ENCODE measurements at places on chromosomes 2 and 18.

DNA sequence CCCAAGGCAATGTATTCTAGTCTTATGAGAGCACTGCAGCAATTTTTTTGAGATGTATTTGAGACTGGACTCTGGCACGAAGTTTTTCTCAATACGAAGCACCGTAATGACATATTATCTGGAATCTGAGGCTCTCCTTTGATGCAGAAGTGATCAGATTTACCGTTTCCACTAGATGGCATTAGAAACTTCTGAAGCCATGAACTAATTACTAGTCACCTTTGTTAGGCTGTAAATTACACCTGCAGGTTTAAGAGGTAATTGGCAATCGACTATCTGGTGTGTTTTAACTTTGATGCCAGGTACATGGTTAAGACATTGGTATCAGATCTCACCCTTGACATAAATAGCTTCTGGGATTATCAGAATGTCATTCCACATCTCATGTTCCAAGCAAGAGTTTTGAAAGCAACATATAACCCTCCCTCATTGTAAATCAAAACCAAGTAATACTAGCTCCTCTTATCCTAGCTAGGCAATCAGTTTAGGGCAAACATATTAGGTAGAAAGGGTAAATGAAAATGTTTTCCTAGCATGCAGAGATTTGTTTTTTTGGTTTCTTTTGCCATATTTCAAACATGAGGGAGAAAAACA lies 254.6 kb upstream of the SPRED2 start:
- no peak for DNase-seq

DNA sequence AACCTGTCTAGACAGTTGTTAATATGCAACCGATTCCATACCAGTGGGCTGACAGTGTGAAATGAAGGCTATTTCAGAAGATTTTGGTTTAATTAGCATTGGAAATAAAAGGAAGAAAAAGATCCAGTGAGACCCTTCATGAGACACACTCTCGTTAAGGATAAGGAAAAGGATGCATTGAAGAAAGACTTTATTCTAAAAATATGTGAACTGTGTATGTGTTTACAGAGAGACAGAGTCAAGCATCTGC lies 2.1 kb downstream of the KLF7 start:
- DNase-seq = no peak

GRCh38 chr2:10709290-10709939 lies 12.0 kb upstream of the ATP6V1C2 start:
- no peak for DNase-seq

DNA sequence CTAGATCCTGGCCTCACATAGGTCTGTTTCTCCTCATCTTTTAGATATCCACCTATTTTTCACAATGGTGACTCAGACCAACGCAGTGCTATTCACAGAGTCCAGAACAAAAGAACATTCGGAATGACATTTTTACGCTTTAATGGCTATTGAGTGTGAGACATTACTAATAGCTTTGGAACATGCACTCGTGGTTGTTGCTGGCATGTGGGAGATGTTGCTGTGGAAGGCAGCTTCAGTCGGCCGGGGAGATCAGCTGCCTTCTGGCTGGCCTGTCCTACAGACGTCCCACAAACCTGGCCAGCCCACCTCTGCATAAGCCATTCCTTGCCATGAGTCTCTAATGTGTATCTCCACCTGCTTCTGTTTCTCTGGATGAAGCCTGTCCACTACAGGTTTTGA lies 3.4 kb downstream of the MBP start:
- no peak for DNase-seq

DNA sequence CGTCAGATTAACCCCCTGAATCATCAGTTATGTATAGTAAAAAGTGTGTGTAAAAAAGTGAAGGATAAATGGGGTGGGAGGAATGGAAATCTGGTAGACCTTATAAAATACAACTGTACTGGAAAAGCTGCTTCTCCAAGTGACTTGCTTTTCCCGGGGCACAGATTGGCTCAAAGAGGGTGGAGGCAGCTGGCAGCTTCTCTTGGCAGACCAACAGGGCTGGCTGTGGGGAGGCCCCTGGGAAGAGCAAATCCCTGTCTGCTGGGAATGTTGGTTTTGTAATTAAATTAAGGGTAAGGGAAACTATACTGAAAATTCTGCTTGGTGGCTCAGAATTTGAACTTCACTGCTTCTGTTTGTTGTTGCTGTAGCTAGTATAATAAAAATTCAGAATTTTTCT lies 154.2 kb upstream of the DLX2 start:
- DNase-seq = no peak

DNA sequence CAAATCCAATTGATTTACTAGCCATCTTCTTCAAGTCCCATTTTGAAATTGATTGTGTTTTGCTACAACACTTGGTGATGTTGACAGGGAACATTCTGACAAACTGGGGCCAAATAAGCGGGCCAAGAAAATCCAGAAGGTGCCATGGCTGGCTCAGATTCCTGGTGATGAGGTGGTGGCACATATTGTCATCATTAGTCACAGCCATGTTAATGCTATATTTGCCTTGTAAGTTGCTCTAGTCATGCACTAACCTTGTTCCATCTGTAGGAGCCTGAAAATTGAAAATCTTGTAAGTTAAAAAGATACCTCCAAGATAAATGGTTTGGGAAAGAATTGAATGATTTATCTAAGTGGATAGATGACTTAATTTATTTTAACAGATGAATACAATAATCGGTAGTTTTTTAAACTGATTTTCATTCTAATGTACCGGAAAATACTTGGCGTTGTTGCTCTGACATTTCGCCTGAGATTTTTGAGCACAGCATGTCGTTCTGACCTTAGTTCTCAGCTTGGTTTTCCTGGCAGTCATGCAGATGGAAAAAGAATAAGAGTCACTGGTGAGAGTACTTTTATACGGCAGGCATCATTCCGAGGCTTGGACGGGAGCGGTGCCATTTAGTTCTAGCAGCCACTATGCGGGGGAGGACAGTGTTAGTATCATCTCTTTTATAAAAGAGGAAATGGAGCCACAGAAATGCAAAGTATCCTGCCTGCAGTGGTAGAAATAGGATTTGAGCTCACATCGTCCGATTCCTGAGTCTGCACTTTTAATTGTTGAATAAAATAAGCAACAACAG lies 133.9 kb downstream of the ZNF532 start:
- DNase-seq = no peak

DNA sequence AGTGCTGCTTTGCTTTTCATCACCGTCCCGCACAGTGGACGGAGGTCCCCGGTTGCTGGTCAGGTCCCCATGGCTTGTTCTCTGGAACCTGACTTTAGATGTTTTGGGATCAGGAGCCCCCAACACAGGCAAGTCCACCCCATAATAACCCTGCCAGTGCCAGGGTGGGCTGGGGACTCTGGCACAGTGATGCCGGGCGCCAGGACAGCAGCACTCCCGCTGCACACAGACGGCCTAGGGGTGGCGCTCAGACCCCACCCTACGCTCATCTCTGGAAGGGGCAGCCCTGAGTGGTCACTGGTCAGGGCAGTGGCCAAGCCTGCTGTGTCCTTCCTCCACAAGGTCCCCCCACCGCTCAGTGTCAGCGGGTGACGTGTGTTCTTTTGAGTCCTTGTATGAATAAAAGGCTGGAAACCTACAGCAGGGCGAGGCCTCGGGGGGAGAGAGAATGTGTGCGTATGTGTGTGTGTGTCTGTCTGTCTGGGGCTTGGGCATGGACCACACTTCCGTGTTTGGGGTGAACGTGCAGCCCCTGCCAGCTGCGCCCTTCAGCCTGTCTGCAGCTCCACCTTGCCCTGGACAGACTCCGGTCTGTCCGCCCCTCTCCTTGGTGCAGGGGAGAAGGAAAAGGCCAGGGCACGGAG lies 32.3 kb downstream of the GPC1 start:
- DNase-seq = no peak

GRCh38 chr2:105571445-105571987 lies 172.7 kb upstream of the FHL2 start:
- no peak for DNase-seq

GRCh38 chr2:217669831-217670230 lies 333.0 kb downstream of the TNS1 start:
- no peak for DNase-seq

DNA sequence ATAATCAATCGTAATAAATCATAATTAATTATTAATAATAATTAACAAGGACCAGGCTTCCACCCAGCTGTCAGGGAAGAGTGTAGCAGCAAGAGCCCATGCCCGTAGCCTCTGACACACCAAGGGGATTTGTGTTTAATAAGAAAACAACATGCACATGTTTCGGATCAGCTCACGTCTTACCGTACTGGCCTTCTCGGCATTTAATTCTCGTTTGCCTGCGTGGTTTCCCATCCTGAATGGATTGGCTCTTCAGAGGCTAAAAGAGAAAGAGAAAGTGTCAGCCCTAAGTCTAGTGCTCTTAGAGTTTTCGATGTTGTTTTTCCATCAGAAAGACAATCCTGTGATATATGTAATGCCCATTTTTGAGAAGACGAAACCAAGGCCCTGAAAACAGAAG lies 27.6 kb downstream of the MBP start:
- no peak for DNase-seq

DNA sequence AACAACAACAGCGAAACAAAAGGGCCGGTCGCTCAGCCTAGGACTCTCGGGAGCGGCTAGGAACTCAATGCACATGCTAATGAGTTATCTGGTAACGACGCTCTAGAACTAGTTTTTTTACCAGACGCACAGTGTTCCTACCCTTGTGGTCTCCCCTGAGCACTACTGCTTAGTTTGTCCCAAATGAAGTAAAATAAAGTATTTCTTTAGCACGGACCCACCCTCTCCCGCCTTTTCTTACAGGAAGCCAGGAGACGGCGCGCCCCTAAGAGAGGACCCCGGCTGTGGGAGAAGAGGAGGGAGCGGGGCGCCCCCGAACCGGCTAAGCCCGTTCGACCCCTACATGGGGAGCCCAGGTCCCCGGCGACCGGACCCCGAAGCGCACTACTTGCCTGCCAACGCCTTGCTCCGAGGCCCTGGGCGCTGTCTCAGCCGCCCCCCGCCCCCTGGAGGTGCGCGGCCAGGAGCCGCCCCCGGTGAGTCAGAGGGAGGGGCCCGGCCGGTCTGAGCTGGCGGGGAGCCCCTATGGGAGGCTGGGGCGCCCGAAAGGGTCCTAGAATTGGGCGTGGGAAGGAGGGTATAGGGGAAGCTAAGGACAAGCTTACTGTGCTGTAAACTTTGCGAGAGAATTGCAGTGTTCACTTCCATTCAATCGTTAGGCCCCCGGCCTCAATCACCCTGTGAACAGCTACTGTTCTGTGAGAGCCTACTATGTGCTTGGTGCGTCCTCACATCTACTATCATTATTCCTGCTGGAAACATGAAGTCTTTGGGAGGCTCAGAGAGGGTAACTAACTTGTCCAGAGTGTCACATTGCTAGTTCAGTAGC lies 3.6 kb upstream of the CAPG start:
- no peak for DNase-seq

DNA sequence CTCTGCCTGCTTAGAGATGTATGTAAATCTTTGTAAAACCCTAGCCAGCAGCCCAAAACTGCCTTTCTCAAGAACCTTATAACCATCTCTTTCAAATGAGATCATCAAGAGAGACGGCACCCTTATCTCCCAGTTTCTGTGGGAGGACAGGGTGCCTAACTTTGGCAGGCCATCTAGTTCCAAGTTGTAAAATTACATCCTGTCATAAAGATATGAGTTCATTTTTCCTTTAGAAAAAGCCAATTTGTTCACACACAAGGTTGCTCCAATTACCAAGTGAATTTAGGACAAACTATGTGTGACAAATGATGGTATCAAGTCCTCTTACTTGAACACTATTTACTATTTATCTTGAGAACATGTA lies 65.3 kb downstream of the MEMO1 start:
- DNase-seq = no peak

GRCh38 chr2:86557836-86558235 lies 5.4 kb downstream of the CHMP3 start:
- DNase-seq = no peak

DNA sequence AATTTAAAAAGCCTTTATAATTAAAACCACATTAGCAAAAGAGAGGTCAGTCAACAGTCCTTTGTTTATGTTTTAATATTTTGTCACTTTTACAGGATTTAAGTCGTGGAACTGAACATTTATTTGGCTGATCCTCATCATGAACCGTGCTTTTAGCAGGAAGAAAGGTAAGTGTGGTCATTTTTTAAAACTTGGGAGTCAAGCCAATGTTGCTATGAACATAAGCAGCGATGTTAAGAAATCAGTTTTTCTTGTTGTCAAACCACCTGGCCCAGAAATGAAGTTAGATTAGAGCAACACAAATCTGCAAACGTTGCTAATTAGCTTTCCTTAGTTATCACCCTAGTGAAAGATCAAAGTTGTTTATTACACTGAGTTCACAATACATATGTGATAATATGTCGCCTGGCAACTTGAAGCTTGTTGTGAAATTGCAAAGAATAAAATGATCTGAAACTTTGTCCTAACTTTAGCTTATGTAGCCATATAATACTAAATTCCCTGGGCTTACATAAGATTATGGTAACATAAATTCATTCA lies 186.0 kb downstream of the GULP1 start:
- no peak for DNase-seq

DNA sequence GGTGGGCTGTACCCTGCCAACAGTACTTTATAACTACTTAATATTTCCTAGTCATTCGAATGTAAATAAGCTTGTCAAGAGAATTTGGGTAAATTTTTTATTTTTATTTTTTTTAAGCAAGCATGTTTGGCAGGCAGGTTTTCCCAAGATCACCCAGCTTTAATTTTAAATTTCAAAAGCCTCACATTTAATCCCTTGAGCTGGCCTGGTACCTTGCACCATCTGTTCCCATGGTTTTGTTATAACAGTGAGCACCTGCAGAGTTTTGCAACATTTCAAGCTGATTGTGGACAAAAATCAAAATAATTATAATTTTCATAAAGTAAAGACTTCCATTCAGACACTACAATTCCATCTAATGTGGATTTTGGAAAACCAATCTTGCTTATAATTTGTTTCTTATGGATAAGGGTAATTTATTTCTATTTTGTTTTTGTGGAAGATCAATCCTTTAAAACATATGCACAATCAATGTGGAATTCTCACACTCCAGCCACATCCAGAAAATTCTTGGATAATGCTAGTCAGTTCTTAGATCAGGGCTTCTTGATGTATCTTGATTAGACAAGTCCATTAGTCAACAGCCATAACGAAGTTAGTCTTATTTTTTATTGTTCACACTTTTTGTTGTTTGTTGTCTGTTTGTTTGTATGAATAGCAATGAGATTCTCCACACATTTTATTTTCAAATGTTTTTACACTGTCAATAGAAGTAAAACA lies 689.3 kb downstream of the NR4A2 start:
- DNase-seq = no peak

- DNase-seq = no peak
These were observed 33.1 kb downstream of the SLC8A1 start for GRCh38 chr2:40418614-40419363.

DNA sequence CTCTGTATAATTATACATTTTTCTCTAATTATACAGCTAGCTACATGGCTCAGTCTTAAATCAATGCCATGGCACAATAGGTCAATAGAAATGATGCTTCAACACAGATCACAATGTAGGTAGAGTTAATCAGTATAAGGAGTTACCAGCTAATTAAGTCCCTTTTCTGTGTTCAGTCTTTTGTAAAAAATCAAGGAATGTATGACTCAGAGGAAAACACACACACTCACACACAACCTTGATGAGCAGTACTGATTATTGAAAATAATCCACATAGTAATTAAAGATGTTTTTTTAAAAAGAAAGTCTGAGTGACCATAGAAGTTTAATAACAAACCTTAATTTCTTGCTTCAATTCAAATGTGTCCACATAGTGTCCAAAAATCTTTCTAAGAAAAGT lies 691.3 kb downstream of the LRP1B start:
- no peak for DNase-seq

- no peak for DNase-seq
These were observed 325.8 kb upstream of the SPHKAP start for GRCh38 chr2:228507231-228507824.
